ENCODE measurements at places on chromosomes 16 and 17.

DNA sequence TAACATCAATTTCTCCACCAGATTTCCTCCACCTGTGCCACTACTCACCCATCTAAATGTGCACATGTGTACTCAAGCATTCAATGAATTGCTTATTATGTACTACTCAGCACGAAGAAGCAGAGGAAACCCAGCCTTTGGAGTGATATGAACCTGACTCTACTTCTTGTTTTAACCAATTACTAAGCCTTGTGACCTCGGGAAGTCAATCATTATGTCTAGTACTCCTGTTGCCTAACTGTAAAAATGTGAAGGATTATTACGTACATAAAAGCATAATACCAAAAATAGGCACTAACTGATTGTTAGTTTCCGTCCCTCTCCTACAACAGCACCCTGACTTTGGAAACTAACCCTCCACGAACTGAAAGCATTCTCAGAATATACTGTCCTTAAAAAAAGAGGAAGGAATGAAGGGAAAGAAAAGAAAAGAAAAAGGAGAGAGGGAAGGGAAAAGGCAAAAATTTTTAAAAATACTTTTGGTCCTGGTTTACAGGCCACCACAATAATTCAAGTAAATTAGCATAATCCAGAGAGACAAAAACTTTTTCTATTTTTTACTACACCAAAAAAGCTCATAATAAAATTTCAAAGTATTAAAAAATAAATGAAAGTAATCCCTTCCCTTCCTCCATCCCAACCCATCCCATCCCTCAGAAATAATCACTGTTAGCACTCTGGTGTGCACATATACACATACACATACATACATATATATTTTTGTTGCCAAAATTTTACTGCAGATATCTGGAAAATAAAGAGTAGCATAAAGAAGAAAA is 53.6 kb downstream of the KANSL1 start:
- no peak for DNase-seq

GRCh38 chr17:16994631-16995030 is 22.7 kb upstream of the TNFRSF13B start:
- DNase-seq, result no peak

DNA sequence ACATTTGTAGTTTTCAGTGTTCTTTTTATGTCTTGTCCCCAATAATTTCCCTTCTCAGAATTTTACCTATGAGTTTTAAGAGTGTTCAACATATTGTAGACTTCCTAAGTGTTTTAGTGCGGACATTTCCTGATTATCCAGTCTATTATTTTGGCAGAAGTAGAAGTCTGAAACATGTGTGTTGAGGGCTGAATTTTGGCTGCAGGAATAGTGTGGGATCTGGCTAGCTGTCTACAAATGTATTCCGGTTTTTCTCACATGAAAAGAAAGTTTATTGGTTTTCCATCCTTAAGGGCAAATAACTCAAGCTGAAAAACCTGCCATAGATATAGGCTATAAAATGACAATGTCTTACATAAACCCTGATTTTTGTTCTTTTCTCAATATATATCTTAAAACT is 33.0 kb upstream of the CA10 start:
- DNase-seq, result no peak

GRCh38 chr16:351804-352520 is 561 bp downstream of the AXIN1 start:
- no peak for DNase-seq

DNA sequence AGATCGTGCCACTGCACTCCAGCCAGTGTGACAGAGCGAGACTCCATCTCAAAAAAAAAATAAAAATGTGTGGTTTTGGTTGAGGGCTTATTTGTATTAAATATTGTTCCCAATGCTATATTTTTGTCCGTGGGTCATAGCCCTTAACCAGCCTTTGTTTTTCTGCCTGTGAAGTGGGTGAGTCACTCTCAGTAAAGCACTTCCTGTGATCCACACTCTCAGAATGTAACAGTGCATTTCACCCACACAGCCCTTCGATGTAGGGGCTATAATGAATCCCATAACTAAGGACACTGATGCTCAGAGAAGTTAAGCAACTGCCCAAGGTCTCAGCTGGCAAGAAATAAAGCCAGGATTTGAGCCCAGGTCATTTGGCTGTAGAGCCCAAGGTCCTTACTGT is 34.7 kb upstream of the POLR3E start:
- no peak for DNase-seq

DNA sequence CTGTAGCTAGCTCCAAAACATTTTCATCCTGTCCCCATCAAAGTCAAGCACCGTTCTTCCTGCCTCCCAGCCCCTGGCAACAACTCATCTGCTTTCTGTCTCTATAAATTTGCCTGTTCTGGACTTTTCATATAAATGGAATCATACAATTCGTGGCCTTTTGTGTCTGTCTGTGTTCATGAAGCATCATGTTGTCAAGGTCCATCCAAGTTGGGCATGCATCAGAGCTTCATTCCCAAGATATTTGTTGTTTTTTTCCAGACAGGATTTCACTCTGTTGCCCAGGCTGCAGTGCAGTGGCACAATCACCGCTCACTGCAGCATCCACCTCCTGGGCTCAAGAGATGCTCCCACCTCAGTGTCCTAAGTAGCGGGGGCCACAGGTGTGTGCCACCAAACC is 5.9 kb downstream of the SLC5A10 start:
- DNase-seq, result no peak

DNA sequence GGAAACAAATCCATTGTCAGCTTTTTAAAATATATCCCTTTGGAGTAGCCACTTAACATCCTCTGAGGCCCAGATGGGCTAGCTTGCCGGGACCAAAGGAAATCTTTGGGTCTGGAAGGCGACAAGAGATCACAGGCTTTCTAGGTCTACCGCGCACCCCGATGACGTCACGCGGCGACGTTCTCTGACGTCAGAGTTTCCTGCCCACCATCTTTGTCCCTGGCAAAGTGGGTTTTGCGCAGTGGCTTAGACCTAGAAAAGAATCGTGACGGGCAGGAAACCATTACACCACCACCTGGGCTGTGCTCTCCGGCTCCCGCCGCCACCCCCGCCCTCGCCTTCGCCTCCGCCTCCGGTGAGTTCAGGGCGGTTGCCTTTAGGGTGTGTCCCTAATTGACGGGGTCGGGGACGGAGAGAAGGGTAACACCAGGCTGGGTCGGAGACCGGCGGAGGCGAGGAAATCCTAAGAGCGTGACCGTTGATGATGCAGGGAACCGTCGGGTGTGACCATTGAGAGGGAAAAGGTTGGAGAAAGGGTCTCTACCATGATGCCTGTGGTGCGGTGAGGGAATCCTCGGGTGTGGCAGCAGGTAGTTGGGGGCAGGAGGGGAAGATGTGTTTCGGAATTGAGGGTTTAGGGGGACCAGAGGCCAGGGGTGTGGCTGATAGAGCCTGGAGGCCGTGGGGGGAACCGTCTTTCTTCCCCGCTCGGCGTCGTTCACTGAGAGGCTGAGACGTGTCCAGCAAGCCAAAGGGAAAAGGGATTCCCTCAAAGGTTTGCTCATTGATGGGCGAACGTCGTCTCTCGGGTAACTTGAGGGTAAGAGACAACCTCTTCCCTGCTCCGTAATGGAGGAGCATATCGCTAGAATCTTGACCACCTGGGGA is at the start of gene AP2B1:
AP2B1 (plus strand) TSS at position 249 of the 888 bp plus-strand sequence. CDS start 6,709 bp downstream, outside the sequence.
- peak; percentile 93 for DNase-seq

DNA sequence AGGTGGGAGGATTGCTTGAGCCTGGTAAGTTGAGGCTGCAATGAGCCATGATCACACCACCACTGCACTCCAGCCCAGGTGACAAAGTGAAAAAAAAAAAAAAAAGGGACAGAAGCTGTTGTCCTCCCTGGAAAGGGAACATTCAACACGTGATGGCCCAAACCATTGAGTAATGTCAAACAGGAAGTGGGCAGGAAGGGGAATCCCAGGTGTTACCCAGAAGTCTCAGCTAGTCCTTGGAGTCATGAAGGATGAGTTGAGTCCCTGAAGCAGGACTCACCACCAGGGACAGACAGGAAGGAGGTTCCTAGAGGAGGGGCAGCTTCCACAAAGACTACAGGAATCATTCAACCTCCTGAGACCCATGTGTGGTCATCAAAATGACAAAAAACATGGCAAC is 19.8 kb upstream of the CMIP start:
- DNase-seq, result no peak

DNA sequence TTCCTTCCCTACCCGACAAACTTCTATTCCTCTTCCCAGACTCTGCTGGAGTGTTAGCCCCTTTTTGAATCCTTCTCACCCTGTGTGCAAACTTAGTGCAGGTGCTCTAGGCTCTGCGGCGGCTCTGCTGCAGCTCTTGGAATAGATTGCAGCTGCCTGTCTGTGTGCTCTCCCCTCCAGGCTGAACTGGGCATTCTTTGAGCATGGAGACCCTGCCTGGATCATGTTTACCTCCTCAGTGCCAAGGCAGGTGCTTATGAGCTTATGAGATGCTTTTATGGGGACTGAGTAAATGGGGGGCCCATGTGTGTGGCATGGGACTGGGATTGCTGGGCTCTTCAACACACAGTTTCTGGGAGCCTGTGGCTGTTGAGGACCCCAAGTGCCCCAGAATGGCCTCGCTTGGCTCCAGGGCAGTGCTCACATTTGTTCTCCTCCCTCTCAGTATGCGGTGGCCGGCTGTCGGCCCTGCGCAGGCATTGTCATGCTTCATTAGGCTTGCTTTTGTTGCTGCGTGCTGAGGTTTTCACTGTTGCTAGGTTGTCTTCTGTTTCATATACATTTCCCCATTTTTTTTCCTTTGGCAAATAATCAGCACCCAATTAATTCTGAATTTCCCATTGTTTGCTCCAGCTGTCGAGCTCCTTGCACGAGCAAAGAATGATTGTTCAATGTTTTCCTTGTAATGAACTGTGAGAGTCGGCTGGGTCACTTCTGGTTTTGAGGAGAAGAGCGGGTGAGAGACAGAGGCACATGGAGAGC is 185.5 kb upstream of the NLRP1 start:
- no peak for DNase-seq

DNA sequence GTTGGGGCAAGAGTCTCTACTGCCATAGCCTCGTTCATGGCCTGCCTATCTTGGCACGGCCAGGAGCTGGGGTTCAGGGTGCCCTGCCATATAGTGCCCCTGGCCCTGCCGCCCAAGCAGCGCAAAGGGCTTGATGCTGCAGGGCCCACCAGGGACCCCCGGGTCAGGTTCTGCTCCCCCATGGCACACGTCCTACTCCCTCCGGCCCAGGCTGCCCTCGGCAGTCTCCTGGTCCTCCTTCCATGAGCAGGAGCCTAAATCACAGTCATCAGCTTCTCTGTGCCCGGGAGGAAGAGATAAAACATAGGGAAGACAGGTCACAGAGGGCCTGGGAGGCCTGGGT is 55.9 kb upstream of the MTSS2 start:
- DNase-seq, result no peak

DNA sequence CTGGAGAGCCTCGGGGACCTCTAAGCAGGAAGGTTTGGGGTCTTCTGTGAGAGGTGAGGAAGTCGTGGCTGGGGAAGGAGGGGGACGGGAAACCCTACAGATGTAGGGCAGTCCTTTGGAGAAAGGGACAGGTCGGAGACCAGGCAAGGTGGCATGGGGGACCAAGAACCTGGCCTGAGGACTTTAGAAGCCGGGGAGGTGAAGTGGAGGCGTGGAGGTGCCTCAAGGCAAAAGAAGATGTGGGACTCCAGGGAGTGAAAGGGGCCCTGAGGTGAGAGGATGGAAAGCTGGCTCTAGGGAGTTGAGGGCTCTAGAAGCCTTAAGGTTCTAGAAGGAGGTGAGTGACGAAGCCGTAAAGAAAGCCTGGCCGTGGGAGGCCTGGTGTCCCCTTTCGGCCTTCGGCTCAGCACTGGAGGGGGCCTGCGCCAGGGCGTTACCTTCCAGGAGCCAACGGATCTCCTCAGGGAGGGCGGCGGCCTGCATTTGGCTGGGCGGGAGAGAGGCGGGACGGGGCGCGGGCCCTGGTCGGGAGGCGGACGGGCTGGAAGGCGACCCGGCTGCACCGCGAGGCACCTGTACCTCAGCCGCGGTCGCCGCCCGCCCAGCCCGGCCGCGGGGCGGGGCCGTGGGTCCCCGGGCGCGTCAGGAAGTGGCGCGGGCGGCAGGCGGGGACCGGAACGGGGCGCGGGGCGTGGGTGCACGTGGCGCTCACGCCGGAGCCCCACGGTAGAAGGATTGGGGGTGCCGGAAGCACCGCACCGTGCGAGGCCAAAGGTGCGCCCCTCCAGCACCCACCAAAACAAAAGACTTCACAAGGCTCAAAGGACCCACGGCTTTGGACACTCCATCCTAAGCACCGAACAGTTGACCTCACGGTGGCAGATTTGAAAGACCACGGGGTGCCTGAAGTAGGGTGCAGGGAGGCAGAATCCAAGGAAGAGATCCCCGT is at the start of gene SKAP1:
SKAP1 (minus strand) TSS at position 577 of the 949 bp plus-strand sequence.
- DNase-seq, result no peak

GRCh38 chr17:34173241-34173640 is 81.8 kb upstream of the CCL2 start:
- DNase-seq, result no peak

DNA sequence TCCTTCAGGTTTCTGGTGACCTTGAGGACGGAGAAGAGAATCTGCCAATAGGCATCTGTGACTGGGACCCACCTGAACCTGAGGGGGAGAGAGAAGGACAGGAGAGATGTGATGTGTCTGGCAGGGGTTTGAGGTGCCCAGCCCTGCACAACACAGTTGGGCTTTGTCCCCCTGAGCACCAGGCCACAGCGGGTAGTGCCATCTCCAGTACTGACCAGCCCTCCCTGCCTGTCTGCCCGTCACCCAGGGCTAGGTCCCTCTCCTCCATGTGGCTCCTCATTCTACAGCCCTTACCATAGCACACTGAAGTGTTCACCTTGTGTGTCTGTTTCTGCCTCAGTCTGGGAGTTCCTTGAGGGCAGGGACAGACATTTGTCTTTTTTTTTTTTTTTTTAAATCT is 30.8 kb downstream of the NLRP1 start:
- no peak for DNase-seq

DNA sequence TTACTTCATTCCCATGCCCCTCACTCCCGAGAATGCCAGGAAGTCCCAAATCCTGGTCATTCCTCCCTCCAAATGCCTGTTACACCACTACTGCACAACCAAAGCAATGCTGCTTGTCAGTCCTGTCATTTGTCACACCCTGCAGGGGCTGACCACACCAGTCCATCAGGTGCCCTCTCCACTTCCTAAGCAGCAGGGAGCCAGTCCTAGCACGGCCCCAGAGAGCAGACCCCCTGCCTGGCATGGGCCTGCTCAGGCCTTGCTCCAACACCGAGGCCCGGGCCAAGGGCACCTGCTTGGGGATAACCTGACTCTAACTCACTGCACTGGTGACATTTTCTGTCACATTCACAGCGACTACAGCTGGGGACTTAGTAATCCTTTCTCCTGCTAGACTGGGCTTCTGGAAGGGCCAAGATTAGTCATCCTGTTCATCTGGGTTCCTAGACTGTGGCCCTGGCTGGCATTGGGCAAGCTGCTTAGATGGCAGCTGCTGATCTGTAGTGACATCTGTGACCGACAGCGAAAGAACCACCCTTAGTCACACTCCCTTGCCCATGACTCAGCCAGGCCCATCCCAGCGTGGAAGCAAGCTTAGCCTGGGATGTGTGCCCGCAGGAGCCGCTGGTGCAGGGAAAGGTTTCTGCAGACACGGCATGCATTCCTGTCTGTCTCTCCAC is 5.4 kb downstream of the ALYREF start:
- no peak for DNase-seq
